Stimulated activated CD4-positive, alpha-beta T cell treated with anti-CD3 and anti-CD28 coated beads, TNF-alpha, amount 100 ng/mL, for 4 hours (primary cell): ENCODE measurements at places on chromosomes 2 and 18.
A peak's percentile ranks its signal among the peaks of the same experiment; 100 is the strongest.

- DNase-seq: no peak
These were observed 134.1 kb downstream of the CD226 start for GRCh38 chr18:69813559-69813958.

DNA sequence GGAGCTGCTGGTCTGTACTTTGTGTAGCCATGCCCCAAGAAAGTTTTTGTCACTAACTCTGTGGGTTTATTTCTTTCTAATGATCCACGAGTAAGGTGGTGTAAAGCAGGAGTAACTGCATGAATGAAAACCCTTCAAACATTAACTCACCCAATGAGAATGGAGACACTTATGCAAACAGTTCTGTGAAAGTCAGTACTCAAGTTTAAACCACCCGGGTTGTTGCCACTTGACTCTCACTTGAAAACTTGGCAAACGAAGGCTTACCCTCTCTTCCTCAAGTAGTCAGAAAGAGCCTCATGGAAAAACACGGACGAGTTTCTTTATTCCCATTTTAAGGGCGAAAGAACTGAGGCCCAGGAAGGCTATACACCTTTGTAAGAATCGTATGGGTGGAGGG lies 117.5 kb downstream of the MMADHC start:
- no peak for DNase-seq

DNA sequence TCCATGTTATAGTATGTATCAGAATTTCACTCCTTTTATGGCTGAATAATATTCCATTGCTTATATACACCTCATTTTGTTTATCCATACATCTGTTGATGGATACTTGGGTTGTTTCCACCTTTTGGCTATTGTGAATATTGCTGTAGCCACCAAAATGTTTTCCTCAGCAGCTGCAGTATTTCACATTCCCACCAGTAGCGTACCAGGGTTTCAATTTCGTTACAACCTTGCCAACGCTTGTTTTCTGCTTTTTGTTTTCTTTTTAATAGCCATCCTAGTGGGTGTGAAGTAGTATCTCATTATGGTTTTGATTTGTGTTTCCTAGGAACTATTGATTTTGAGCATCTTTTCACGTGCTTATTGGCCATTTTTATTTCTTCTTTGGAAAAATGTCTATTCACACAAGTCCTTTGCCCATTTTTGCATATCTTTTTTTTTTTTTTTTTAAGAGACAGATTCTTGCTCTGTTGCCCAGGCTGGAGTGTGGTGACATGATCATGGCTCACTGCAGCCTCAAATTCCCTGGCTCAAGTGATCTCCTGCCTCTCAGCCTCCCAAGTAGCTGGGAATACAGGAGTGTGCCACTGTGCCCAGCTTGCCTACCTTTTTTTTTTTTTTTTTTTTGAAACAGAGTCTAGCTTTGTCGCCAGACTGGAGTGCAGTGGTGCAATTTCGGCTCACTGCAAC lies 14.2 kb downstream of the UBXN2A start:
- DNase-seq: no peak

- peak; percentile 29 for DNase-seq
These were observed at the start of gene PTPRM for GRCh38 chr18:7566567-7567473. PTPRM (plus strand) TSS chr18:7567316; CDS start chr18:7567819, 503 bp downstream.

DNA sequence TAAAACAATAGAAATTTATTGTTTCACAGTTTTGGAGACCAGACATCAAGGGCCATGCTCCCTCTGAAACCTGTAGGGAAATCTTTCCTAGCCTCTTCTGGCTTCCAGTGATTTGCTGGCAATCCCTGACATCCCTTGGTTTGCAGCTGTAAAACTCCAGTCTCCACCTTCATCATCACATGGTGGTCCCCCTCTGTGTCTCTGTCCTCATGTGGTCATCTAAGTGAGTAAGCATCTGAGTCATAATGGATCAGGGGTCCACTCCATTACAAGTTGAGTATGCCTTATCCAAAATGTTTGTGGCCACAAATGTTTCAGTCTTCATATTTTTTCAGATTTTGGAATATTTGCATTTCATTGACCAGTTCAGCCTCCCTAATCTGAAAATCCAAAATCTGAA lies 5.6 kb upstream of the SGPP2 start:
- DNase-seq: no peak

DNA sequence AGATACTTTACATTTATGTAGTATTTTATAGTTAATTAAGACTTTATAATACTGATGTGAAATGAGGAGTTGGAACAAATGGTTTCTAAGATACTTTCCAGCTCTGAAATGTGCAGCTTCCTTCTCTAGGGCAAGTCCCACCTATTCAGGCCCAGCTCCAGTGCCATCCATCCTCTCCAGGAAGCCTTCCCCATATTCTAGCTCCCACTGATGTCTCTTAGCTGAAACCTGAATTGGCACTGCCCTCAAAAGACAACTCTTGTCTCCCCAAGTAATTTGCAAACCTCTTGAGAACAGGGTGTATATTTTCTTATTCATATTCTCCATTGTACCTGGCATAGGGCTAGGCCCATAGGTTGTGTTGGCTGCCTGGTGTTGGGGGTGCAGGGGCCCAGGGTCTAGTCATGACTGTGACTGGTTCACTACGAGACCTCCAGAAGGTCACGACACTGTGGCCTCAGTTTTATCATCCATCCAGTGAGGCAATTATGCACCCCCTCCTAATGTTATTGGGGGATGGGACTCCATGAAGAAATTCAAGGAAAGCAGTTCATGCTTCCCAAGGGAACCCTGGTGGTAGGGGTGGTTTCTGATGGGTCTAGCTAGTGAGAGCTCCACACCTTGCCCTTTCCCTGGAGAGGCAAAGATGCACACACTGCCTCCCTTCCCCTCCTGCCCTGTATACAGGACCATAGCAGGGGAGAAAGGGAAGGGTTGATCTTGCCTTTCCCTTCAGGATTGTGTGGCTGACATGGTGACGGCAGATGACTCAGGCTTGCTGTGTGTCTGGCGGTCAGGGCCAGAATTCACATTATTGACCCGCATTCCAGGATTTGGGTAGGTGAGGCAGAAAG lies 2.8 kb downstream of the WDR54 start:
- DNase-seq: no peak
